ENCODE measurements at places on chromosomes 4 and X. TPM values are rescaled to one million over a fixed set of nuclear protein-coding genes. Genes with fewer than 3 reads are reported as not detected.

Gene TCEAL9
- 156 TPM for polyA plus RNA-seq

DNA sequence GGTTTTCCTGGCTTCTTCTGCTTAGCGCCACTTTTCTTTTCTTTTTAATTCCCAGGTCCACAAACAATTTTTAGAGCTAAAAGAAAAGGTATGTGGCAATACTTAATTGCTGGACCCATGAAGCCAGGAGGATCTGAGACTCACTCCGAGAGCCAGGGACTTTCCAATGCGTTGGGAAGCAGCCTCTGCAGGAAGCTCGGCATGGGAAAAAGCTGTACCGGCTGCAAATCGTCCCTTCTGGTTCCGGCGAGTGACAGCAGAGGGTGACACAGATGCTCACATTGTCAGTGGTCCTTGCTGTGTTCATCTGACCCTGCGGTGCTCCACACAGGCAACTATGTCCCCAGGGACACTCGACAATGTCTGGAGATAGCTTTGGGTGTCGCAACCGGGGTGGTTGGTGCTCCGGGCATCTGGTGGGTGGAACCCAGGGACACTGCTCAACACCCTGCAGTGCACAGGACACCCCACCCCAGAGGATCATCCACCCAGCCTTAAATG, 164.0 kb downstream of the PRKX start:
- peak; percentile 75 for DNase-seq

DNA sequence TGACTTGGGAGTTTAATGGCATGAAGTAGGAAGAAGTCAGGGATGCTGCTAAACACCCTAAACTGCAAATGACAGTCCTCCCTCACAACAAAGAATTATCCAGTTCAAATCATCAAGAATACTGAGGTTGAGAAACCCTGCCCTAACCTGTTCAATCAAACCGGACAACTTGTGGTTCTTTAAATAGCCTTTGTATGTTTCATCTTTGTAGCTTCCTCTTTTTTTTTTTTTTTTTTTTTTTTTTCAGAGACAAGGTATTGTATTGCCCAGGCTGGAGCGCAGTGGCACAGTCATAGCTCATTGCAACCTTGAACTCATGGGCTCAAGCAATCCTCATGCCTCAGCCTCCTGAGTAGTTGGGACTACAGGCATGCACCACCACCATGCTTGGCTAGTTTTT, 52.5 kb upstream of the TTC29 start:
- DNase-seq: no peak

Gene TCEAL7
- polyA plus RNA-seq: 260 TPM

DNA sequence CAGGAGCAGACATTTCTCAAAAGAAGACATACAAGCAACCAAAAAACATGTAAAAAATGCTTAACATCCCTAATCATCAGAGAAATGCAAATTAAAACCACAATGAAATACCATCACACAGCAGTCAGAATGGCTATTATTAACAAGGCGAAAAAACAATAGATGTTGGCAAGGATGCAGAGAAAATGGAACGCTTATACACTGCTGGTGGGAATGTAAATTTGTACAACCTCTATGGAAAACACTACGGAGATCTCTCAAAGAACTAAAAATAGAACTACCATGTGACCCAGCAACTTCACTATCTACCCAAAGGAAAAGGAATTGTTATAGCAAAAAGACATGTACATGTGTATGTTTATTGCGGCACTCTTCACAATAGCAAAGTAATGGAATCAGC, 71.5 kb downstream of the PPP4R3C start:
- DNase-seq: no peak

Gene TSPAN6
- polyA plus RNA-seq: 39.5 TPM

GRCh38 chr4:181858741-181859140, 384.5 kb upstream of the TENM3 start:
- DNase-seq: no peak

DNA sequence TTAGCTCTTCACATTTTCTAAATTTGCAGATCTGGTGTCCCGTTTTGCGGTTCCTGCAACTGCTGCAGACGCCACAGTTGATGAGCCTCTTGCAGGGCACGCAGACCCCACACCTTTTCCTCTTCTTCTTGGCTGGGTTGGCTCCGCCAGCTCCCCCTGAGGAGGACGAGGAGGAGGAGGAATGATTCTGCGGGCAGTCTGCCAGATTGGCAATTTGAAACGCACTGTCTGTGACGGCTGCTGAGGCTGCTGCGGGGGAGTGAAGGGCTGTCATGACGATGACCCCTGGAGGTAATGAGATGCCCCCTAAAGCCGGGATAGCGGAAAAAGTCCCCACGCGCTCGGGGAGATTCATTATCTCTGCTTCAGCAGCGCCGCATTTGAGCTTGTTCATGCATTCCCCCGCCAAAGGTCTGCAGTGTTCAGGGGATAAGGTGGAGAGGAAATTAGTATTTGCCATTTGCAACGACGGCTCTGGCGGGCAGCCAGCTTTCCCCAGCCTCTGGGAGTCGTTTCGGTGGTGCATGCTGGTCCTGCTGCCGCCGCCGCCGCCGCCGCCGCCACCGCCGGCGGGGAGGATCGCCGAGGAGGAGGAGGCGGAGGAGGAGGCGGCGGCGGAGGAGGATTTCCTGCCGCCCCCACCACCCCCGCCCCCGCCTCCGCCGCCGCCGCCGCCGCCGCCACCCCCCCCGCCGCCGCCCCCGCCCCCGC, 3.8 kb downstream of the CXXC4 start:
- DNase-seq: peak; percentile 79

Gene TACR3
- polyA plus RNA-seq: 7.0 TPM

- DNase-seq: no peak
Measured at GRCh38 chr4:102193145-102193544, 152.1 kb downstream of the SLC39A8 start.

DNA sequence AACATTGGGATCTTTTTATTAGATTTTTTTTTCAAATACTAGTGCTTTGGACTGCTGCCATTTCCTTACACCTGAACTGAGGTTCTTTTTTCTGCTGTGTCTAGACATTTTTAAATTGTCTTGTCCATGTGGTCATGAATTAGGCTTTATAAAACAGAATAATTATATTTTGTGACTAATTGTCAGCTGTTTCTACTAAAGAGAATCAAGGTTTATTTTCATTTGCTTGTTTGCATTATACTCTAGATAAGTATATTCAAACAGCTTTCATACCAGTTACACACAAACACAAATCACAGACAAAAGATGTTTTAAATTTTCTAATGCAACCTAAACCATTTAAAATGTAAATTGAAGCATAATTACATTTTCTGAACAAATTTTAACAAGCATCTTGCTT, 194.7 kb downstream of the GALNTL6 start:
- DNase-seq: no peak

- DNase-seq: no peak
Measured at GRCh38 chr4:156336511-156336910, 382.8 kb upstream of the CTSO start.

GRCh38 chrX:83888585-83888984, 27.6 kb downstream of the CYLC1 start:
- DNase-seq: no peak

GRCh38 chr4:82583897-82584587, 22.3 kb upstream of the TMEM150C start:
- no peak for DNase-seq

GRCh38 chrX:74705269-74705668, 90.8 kb upstream of the RLIM start:
- no peak for DNase-seq

Gene SLC49A3
- 26.4 TPM for polyA plus RNA-seq

DNA sequence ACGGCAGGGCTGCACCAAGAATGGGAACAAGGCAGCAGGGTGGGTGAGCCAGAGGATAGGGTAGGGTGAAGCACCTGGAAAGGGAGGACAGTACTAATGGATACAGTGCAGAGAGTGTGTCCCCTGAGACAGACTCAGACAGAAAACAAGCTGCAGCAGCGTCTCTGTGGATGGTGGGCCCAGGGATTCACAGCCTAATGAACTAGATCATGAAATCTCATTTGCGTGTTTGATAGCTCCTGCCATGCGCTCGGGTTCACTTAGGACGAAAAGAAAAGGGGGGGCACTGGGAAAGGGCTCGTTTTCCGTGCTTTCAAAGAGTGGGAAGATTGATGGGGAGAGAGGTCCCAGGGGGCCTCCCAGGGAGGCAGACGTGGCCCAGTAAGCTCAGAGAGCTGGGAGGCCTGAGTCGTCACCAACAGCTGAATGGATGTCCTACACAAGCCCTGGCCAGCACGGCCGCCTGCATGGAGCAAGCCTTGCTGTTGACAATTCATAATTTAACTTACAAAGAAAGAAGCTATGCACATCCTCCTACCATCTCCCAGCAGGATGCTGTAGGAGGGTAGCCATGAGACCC, 446.9 kb downstream of the BCOR start:
- no peak for DNase-seq

GRCh38 chr4:88967883-88968331, 89.1 kb downstream of the FAM13A start:
- no peak for DNase-seq

GRCh38 chr4:85218756-85219155, 252.3 kb upstream of the WDFY3 start:
- peak; percentile 80 for DNase-seq

GRCh38 chrX:19840899-19841648, 46.3 kb downstream of the SH3KBP1 start:
- no peak for DNase-seq

DNA sequence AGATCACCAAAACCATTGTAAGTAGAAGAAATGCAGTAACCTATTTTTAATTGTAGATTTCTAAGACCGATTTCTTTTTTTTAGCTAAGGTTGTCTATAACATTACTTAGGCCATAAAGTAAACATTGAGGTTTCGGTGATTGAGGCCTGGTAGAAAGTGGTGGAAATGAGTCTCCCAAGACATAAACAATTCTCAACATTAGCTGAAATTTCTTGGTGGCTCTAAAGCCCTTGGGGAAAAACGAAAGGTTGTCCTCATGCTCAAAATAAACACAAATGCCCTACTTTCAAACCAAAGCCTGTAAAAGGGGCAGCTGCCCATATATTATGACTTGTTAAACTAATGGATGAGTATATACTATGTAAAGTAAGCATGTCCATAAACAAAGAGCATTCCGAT, 98.8 kb downstream of the SCFD2 start:
- DNase-seq: no peak

Gene NWD2
- 0.29 TPM for polyA plus RNA-seq

- DNase-seq: no peak
Measured at GRCh38 chr4:94567811-94568210, 116.1 kb downstream of the PDLIM5 start.

DNA sequence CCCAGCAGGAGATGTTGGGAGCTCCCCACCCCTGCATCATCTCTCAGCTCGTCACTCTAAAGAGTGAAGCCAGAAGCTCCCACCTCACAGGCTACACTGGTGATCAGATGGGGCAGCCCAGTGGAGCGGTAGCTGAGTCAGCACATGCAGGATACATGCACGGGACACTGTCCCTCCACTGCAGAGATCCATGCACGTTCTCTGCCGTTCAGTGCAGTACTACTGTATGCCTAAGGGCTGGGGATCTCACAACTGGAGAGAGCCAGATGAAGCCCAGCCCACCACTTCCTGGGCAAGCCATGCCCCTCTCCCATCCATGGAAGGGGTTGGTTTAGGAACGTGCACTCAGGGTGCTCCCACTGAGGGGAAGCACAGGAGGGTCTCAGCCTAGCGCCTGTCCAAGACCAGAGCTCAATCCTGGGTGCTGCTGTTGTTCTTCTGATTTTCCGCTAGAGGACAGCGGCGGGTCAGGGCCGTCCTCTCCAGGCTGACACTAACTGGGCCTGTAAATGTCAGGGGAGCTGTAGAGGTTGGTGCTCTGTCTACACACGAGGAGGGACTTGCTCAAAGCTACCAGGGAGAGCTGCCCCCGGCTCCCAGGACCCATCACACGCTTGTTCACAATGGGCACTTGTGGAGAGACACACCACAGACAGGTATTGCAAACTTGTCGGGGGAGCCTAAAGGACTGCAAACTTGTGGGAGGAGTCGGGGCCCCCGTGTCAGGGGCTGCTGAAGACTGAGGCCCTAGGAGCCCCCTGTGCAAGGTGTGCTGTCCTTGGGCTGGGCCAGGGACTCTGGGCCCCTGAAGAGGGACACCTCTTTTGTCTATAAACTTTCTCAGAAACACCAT, 18.2 kb upstream of the ABLIM2 start:
- DNase-seq: peak; percentile 62

DNA sequence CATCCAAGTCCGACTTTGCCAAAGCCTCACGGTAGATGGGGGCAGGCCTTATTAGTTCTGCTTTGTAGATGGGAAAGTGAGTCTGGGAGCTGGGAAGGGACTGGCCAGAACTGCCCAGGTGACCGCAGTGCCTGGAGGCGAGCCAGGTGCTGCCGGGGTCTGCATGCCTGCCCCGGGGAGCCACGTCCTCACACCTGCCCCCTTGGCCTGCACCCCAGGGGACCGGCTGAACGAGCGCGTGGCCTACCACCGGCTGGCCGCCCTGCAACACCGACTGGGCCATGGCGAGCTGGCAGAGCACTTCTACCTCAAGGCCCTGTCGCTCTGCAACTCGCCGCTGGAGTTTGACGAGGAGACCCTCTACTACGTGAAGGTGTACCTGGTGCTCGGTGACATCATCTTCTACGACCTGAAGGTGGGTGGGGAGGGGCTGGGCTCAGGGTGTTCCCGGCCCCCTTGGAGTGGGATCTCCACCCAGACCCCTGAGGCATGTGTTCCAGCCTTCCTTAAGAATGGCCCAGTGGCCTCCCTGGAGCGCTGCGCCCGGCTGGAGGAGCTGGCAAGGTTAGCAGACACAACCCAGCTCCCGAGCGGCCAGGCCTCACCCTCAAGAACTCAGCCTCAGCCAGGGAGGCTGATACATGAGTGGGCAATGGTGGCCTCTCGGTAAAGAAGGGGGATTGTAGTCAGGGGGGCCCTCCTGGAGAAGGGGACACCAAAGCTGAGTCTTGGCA, 32.1 kb upstream of the HTRA3 start:
- DNase-seq: no peak

- no peak for DNase-seq
Measured at GRCh38 chrX:15567886-15568616, 32.7 kb downstream of the ACE2 start.

Gene AKAP14
- polyA plus RNA-seq: not detected

DNA sequence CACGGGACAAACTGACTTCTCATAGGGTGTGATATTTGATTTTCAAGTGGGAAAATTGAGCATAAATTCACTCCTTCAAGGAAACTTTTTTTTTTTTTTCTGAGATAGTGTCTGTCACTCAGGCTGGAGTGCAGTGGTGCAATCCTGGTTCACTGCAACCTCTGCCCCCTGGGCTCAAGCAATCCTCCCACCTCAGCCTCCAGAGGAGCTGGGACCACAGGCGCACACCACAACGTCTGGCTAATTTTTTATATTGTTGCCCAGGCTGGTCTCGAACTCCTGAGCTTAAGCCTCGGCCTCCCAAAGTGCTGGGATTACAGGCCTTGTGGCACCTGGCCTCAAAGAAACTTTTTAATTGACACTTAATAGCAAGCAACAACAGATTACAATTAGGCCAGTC, 13.8 kb downstream of the CLDN34 start:
- no peak for DNase-seq

GRCh38 chrX:38960137-38960536, 158.9 kb downstream of the MID1IP1 start:
- peak; percentile 29 for DNase-seq

DNA sequence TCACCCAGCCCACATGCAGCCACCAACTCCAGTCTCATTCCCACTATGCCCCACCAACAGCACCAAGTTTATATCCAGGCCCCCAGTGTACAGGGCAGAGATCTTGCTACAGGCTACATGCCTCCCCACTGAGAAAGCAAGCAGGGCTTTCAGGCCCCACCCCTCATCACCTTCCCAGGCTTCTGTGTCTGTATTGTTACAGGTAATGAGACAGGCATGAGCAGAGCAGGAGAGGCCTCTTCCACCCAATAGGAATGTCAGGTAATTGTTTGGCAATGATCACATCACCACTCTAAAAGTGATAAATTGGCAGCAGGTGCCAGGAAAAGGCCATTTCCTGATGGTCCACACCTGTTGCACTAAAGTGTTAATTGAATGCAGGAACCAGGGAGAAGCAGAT, 102.5 kb downstream of the ZNF518B start:
- no peak for DNase-seq
